ENCODE measurements at places on chromosomes 2 and 18. TPM values are rescaled to one million over a fixed set of nuclear protein-coding genes. Genes with fewer than 3 reads are reported as not detected.

Gene CPO
- not detected for total RNA-seq

Gene SOWAHC
- 5.3 TPM for total RNA-seq

Gene FTCDNL1
- total RNA-seq = 3.5 TPM

Gene KCNIP3
- 5.9 TPM for total RNA-seq

Gene TUBA3E
- total RNA-seq = 1.6 TPM

Gene LRRTM1
- total RNA-seq = 0.31 TPM

Gene CIB4
- total RNA-seq = not detected

Gene IL36RN
- not detected for total RNA-seq

Gene ZNF532
- total RNA-seq = 59.5 TPM

Gene CYP26B1
- total RNA-seq = 12.8 TPM

DNA sequence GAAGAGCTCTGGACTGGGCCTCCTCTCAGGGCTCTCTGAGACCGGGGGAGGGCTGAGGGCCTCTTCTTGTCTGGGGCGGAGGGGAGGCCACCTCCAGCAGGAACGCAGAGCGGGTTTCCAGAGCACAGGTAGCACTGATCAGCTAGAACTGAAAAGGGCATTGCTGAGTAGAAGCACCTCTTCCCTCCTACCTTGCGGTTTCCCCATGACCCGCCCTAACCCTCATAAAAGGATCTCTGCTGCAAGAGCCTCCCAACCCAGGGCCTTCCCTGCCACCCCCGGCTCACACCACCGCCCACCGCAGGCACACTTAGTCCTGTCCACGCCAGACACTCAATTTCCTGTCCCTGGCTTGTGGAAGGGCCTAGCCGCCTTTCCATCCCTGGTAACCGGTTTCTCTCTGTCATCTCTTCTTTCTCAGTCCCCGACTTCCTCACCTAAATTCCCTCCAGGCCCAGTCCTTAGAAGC, 966 bp downstream of the ADCY3 start:
- no peak for DNase-seq

- DNase-seq = no peak
These were observed 106.3 kb downstream of the MYCN start for GRCh38 chr2:16046649-16047048.

GRCh38 chr2:21694079-21694878, 570.5 kb downstream of the TDRD15 start:
- no peak for DNase-seq

- no peak for DNase-seq
These were observed 134.8 kb downstream of the PRKCE start for GRCh38 chr2:45786030-45786835.

DNA sequence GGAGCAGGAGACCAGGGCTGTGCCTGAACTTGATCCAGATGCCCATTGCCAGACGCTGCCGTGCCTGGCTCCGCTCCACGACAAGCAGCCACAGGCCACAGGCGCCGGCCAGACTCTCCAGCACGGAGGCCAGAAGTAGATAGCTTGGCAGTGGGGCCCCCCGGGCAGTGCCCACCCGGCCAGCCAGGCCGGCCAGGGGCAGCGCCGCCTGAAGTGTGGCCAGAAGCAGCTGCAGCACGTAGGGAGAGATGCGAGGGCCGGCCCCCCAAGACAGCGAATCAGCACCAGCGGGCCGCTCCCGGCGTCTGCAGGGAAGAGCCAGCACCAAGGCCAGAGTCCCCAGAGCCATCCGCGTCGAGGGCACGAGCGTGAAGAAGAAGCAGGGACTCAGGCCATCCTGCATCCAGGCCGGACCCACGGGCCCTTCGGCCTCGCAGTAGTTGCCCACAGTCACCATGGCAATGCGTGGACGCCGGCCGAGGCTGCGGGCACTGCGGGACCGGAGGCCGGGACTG, 484 bp downstream of the ABCB6 start:
- peak; percentile 80 for DNase-seq

DNA sequence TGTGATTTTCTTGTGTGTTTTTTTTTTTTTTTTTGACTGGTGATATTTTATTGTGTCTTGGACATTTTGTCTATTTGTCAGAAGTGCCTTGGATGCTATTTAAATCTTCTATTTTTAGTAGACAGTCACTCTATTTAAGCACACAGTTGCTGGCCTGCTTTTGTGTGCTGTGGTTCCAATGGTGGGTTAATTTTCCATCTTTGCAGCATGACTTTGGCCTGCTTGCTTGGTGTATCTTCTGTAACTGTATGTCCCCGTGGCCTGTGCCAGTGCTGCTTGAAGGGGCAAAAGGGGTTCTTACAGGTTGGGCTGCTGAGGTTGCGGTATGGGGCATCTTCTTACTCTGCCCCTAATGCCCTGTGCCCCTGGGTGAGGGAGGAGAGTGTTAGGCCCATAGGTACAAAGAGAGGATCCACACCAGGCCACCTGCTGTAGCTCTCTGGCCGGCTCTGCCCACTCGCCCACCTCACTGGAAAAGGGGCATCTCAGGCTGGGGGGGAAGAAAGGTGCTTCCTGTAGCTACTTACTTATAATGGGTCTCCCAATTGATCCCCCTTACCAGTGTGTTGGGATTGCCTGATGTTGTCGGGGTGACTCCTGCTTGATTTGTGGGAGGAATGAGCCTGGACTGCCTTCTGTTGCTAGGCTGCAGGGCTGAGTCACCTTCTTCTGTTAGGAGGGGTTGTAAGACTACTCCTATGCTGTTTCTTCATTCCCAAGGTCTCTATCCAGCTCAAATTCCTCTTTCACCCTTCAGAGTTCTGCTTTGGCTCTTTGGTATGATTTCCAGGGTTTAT, 490.0 kb upstream of the HS6ST1 start:
- DNase-seq = peak; percentile 54

- no peak for DNase-seq
These were observed 54.9 kb upstream of the TSPYL6 start for GRCh38 chr2:54310961-54311360.

- DNase-seq = no peak
These were observed 41.0 kb downstream of the SLC66A3 start for GRCh38 chr2:11196246-11196645.

DNA sequence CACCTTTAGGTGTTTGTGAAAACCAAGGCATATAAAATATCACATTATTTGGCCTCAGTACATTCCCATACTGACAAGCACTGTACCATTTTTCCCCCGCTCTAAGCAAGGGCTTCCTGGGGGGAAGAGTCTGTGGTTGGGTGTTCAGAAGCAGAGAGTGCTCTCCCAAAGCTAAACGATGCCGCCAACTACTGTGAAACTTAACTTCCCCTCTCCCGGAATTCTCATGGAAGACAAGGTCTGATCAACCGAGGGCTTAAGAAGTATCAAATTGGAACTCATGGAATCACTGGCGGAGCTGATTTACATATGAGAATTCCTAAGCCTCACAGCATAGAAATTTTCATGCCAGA, 433 bp upstream of the MFF start:
- DNase-seq = no peak

DNA sequence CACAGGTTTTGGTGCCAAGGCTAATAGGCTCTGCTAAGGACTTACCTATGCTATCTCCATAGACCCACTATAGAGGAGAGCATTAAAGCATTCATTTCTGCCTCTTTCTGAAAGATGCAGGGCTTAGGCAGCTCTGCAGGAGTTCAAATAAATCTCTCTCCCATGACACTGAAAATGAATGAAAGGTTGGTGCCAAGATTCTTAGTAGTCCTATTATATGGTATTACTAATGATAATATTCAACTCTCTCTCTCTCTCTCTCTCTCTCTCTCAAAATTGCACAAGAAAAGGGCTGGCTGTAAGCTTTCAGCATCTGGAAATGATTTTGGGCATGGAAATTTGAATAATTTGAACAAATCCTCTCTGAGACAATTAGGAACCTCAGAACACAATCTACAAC, 433.7 kb downstream of the MBD2 start:
- DNase-seq = no peak

GRCh38 chr18:76970770-76971559, 148.6 kb downstream of the ZNF236 start:
- no peak for DNase-seq

- DNase-seq = no peak
These were observed 51.2 kb downstream of the SDC1 start for GRCh38 chr2:20173496-20174402.
